ENCODE measurements at places on chromosomes 11 and 22. TPM values are rescaled to one million over a fixed set of nuclear protein-coding genes. Genes with fewer than 3 reads are reported as not detected.

The OR51B5 gene
- polyA plus RNA-seq, result 0.50 TPM

- no peak for DNase-seq
These were observed 19.0 kb downstream of the MICAL3 start for GRCh38 chr22:18005201-18005926.

DNA sequence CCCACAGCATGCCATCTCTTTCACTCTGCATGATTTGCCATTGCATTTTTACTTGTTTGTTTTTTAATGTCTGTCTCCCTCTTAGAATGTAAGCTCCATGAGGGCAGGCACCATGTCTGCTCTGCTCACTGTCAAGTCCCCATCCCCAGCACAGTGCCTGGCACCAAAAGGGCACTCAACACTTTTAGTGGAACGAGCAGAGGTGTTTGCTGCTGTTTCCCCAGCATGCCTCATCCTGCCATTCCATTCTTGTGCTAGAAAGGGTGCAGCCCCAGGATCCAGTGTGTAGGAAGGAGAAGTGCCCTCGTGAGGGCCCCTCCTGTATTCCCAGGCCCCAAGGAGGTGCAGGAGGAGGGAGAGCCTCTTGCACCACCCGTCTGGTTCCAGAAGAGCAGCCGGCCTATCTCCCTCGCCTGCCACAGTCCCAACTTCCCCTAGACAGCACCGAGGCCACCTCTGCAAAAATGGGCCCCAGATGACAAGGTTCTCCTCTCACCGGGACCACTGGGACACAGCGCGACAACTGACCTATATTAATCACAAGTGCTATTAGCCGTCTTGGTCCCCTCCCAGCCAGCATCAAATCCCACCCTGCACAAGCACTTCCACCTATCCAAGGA lies 33.3 kb upstream of the CACNG2 start:
- no peak for DNase-seq

DNA sequence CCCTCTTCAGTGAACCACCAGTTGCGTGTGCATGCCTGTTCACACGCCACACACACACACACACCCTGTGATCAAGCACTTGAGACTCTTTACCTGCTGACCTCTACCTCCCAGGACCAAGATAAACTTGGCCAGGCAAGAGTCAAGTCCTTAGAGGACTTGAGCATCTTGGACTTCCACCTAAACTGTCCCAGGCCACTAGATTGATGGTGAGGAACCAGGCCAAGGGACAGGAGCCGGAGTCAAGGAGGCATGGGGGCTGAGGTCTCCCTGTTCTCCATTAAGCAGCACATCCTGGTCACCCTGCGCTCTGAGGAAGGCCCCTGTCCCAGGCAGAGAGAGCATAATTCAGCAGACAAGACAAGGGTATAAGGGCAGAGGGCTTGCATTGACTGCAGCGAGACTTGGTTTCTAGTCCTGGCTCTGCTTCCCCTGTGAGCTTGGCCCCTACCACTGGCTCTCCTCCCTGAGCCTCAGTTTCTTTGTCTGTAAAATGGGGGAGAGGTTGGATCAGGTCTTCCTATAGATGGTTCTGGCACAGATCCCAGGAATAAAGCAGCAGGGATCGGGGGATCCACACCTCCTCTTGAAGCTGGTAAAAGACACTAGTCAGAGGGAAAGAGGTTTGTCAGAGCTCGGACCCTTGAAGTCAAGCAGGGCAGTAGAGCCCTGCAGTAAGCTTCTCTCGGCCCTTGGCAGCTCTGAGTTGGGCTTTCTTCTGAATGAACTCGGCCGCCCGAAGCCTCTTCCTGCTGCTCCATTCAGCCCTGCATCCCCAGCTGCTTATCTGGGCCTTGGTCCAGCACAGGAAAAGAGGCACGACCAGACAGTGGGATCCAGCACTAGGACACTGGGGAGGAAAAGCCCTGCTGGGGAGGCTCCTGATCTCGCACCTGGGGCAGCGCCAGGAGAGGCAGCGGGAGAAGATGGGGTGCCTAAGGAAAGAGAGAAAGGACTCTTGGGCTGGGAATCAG lies 2.0 kb downstream of the CREB3L1 start:
- DNase-seq, result no peak

DNA sequence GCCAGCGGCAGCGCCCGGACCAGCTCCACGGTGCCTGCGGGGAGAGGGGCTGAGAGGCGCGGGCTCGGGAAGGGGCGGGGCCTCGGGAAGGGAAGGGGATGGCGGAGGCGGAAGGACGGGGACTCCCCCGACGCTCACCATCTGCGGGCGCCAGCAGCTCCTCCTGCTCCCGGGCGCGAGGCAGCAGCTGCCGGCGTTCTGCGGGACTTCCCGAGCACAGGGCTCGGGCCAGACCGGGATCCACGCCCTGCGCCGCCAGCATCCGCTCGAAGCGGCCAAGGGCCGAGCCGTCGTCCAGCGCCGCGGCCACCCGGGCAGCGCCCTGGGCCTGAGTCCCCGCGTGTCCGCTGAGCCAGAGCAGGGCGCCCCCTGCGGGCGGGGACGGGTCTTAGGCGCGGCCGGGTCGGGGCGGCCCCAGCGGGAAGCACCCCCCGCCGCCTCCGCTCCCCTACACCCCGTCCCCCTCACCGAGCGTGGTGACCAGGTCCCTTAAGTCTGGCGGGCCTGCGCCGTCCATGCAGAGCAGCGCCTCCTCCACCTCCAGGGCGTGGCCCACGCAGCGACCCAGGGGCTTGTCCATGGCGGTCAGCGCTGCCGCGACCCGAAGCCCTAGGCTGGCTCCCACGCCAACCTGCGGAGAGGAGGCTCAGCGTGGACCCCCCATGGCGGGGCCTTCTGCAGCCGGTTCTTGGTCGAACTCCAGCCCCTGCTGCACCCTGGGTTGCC lies 873 bp upstream of the SCO2 start:
- peak; percentile 61 for DNase-seq

DNA sequence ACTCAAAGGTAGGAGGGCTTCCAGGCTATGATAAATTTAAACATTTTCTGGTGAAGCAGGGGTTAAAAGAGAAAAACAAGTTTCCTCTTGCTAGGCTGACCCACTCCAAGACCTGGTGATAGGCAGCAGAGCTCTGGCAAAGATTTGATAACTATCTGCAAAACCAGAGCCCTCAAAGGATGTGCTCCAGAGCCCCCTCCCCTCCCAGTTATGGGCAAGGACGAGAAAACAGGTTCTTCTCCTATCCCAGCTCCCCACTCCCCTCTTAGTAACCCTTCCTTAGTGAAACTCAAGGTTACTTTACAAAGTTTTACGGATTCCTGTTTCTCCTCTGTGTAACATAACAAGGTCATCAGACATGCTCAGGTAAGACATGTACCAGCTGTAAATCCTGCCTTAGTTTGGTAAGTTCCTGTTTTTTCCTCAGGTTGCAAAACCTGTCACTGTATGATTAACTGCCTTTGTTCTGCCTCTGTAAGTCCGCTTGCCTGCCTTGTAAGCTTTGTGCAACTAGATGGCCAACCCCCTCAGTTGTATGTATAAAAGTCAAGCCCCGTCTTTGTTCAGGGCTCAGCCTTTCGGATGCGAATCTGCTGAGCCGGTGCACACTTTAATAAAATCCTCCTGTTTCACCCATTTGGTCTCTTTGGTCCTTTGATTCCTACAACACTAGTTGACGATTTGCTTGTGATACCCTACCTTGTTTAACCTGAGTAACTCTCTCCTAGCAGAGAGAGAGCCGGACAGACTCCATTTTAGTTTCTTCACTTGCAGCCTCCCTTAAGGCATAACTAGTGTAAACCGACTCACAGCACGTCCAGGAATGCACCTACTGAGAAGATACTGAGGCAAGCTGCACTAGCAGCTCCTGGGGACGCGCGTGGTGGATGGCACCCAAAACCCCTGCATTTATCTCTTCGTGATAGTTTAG lies 13.9 kb downstream of the APOBEC3H start:
- DNase-seq, result peak; percentile 49

Measured in renal cortex interstitium (tissue), 15 donors.